HCT116 (cell line): ENCODE measurements at places on chromosomes 7 and 10.

DNA sequence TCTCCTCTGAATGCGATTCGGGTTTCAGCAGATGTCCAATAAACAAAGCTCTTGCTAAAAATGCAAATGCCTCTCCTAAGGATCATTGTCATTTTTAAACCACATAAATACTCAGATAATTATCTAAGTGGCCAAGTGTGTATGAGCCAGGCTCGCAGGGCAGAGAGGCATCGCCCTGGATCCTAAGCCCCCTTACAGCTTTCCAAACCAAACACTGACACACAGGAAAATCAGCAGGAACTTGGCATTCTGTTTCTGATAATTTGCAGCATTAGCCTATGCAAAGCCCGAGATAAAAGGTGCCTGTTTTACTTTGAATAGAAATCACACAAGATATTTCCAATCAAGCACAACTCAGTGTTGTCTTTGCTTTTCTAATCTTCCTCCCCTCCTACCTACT is 134.4 kb downstream of the ABCA13 start:
- DNase-seq = no peak

DNA sequence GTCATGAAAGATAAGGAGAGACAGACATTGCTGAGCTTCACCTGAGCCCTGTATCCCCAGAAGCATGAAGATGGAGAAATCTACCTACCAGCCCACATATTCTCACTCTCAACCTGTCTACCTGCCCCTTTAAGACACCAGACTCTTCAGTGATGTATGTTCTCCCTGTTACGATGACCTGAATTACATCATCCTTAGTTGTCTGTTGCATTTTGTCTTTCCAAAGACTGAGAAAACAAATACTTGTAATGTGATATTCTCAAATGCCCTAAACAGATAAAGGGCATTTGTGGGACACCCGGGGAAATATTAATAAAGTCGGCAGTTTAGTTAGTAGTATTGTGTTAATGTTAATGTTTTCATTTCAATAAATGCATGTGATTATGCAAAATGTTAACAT is 305.8 kb upstream of the IGFBP3 start:
- no peak for DNase-seq

- DNase-seq = no peak
Measured at GRCh38 chr10:48214716-48215485, 59.6 kb downstream of the FRMPD2 start.

GRCh38 chr10:91589658-91590035 is 43.2 kb downstream of the PPP1R3C start:
- DNase-seq = no peak

DNA sequence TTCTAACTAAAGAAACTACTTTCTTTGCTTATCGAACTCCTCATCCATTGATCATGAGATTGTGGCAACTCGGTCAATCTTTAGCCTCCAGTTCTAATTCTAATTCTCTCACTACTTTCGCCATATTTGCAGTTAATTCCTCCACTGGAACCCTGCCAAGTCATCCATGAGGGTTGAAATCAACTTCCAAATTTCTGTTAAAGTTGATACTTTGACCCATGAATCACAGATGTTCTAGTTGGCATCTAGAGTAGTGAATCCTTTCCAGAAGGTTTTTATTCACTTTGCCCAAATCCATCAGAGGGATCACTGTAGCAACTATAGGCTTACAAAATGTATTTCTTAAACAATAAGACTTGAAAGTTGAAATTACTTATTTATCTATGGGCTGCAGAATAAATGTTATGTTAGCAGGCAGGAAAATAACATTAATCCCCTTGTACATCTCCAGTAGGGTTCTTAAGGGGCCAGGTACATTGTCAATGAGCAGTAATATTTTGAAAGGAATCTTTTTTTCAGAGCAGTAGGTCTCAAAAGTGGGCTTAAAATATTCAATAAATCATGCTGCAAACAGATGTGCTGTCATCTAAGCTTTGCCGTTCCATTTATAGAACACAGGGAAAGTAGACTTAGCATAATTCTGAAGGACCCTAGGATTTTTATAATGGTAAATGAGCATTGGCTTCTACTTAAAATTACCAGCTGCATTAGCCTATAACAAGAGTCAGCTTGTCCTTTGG is 39.4 kb downstream of the CCDC71L start:
- DNase-seq = no peak

GRCh38 chr7:13800694-13801448 is 188.6 kb downstream of the ETV1 start:
- DNase-seq = no peak

GRCh38 chr10:6124666-6125065 is 35.8 kb downstream of the RBM17 start:
- no peak for DNase-seq

DNA sequence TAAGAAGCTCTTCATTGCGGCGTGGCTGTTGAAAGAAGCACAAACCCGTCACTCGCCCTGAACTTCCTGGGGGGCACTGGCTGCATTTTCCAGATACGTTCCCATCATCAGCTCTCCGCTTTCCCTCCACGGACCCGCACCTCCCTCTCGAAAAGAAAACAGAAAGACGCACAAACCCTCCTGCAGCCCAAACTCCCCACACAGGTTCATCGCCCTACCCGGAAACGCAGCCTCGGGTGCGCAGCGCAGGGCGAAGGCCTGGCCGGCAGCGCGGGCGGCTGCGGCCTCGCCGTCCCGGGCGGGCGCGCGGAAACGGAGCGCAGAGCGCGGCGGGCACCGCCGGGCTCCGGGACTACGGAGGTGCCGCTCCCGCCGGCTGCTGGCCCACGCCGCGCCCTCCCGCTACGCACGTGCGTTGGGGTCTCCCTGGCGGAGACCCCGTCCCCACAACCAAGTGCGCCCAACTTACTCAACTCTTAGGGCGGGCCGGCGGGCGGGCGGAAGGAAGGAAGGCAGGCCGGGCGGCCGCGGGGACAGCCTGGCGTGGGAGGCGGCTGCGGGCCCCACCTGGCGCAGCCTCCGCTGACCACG is 822 bp downstream of the ZNF800 start:
- DNase-seq = no peak

- DNase-seq = no peak
Measured at GRCh38 chr7:55536619-55537457, 35.5 kb downstream of the VOPP1 start.

DNA sequence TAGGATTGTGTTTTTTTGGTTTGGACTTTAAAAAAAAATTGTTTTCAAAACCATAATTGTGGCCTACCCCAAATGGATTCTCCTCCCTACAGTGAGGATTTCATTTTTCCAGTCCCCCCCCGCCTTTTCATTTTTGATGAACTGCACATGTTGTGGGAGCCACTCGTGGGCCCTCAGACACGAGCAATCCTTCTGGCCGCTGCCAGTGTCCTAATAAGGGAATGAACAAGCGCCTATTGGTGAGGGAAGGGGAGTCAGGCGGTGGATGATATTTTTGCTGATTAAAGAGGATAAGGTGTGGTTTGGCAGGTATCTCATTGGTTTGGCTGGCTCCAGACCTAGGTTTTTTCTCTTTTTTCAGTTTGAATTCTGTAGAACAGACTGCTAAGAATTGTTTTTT is 78.7 kb upstream of the AGBL3 start:
- DNase-seq = no peak

DNA sequence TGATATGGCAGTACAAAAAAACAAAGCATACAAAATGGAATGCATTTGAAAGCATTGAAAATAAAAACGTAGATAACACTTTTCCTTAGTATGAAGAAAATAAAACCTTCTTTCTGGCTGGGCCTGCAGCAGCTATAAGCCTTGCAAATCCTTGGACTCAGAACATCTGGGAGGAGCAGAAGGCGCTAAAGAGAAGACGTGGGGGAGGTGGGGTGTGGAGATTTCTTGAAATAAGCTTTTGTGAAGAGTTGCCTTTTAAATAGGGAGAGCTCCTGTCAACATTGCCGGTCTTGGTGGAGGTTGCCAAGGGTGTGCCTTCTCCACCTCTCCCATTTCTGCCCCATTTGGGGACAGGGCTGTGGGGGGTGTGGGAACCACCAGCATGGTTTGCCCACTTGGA is 128.7 kb downstream of the TMEM178B start:
- DNase-seq = no peak

DNA sequence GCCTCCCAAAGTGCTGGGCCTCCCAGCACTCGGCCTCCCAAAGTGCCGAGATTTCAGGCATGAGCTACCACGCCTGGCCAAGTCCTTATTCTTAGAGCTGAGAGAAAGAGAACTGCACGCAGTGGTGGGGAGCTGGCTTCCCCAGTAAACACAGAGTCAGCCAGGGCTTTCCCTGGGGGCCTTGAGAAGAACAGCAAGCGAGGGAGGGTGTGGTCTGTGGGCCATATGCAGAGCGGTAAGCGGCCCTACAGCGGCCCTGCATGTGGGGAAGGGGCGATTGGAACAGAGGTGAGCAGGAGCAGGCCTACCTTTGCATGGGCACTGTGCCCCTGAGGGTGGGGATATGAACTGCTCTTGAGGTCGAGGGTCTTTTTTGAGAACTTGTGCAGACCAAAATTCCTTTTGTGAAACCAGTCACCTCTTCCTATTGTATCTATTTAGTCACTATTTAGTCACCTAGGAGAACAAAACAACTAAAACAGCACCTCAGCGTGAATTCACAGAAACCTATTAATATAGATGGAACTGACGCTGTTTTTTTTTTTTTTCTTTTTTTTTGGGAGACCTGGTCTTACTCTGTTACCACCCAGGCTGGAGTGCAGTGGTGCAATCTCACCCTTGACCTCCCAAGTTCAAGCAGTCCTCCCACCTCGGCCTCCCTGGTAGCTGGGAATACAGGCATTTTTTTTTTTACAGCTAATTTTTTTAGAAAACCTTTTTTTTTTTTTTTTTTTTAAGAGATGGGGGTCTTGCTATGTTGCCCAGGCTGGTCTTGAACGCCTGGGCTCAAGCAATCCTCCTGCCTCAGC is 36.9 kb upstream of the SH2D4B start:
- DNase-seq = no peak

GRCh38 chr7:74097937-74098614 is 14.5 kb downstream of the LIMK1 start:
- no peak for DNase-seq

DNA sequence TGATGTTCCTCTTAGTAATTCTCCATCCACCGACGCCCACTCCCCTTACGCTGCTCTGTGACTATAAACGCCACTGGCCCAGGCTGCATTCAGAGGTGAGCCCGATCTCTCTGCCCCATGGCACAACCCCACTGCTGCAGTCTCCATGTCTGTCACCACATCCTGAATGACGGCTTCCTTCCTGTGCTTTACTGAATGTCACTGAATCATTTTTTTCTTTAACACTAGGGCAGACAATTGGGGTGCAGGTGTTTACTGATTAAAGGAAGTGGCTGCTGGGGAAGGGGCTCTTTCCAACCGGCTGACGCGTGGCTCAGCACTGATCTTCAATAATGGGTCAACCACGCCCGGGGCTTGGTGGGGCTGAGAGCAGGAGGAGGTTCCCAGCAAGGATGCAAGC is 208.3 kb downstream of the USP6NL start:
- DNase-seq = no peak

- no peak for DNase-seq
Measured at GRCh38 chr7:75950111-75950681, 35.2 kb downstream of the POR start.

DNA sequence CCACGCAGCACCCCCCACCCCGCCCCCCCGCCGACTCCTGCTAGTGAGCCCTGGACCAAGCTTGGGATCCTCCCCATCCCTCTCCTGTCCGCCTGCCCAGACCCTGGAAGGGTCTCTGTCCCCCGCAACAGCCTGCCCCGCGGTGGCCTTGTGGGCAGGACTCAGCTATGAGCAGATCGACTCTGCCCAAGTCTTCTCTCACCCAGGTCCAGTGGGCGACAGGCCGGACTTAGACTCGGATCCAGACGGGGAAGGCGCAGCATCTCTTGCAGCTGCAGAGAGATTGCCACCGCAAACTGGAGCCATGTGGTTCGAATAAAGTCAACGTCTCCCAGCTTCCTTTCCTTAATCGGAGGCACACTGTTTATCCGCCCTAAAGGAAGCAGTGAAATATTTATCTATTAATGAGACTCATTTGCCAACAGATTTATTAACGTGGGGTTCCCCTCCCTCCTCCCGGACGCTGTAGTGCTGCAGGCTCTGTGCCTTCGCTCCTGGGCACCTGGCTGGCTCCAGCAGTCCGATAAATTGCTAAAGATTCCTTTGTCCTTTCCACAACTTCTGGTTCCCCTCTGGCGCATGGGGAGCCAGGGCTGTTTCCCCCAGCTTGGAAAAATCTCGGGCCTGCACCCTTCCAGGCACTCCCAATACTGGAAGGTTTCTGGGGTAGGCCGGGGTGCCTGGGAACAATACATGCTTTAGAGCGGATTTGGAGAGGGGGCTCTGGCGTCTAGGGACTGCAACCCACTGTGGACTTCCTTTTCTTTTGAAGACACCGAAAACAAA is 634 bp upstream of the HOXA7 start:
- no peak for DNase-seq

GRCh38 chr10:102451105-102451969 is at the start of gene C10orf95:
Gene C10orf95, minus strand, starts transcription at chr10:102451543. Its CDS starts 450 bp downstream, at chr10:102451093.
- no peak for DNase-seq

GRCh38 chr7:158109364-158110033 is 478.1 kb downstream of the PTPRN2 start:
- DNase-seq = no peak

DNA sequence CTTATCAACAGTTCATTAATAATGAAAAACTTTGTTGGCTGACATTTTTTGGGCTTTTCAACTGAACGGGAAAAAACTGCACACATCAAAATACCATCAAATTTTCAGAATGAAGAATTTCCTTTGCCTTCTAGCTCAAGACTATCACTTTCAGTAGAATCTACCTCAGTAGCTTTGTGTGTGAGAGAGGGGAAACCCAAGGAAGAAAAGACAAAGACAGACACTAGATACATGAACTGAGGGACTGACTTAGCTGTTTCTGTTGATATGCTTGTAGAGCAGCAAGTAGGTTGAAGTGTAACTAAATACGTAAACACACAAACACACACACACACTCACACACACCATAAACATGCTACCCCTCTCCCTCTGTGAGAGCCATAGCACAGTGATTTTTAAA is 257.1 kb downstream of the CDK14 start:
- no peak for DNase-seq

- no peak for DNase-seq
Measured at GRCh38 chr7:98232263-98232585, 19.8 kb downstream of the TECPR1 start.

GRCh38 chr10:92590623-92591549 is 2.0 kb upstream of the KIF11 start:
- DNase-seq = peak; percentile 75

- DNase-seq = no peak
Measured at GRCh38 chr10:110312206-110312605, 7.5 kb upstream of the SMNDC1 start.

DNA sequence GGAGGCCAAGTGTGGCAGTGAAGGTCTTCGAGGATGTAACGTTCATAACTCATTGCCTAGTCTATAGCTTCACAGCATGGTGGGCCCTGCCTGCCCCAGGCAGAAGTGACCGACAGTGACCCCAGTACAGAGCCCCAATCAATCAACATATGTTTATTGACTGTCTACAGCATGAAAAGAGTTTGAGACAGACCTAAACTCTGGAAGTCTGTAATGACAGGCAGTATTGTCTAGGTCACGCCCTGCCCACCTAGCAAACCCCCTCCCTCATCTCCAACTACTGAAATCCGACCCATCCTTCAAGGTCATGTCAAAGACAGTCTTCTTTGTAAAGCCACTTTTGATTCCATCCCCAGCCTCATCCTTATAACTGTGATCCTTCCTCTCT is 43.9 kb downstream of the LYZL1 start:
- DNase-seq = no peak

GRCh38 chr7:31933481-31933880 is 136.7 kb downstream of the PDE1C start:
- no peak for DNase-seq

GRCh38 chr7:5532536-5533335 is 109.1 kb upstream of the TNRC18 start:
- no peak for DNase-seq

GRCh38 chr7:104795616-104796398 is 218.2 kb upstream of the KMT2E start:
- DNase-seq = no peak
